ENCODE measurements at places on chromosomes 7 and 10.

- no peak for DNase-seq
Measured at GRCh38 chr7:18420748-18421147, 74.8 kb upstream of the HDAC9 start.

DNA sequence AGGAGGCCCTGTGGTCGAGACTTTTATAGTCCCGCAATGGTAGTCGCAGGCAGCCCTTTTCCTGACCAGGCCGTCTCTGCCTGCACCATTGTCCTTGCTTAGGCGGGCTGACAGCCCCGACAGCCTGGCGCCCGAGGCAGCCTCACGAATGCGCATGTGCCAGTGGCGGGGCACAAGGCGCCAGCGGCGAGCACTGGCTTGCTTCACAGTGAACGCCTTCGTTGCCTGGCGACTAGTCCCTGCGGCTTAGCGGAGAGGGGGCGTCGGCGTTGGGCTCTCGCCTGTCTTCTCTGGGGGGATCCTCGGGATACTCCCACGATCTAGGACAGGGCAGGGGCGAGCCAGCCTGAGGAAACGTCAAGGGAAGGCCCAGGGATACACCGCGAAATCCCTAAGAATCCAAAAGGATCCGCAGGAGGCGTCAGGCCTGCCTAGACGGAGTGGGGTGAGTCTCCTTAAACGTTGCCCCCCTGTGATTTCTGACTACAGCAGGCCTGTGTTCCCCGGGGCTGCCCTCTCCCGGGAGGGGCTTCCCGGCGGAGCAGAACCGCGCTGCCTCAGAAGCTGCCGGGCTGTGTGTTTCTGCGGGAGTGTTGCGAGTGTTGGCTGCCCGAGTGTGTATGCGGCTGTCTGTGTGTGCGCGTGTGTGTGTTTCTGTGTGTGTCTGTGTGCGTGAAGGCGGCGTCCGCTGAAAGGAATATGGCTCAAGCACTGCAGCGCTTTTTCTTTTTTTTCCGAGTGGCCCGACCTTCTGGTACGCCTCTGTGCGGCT lies 20.5 kb upstream of the ZNF273 start:
- DNase-seq: no peak

DNA sequence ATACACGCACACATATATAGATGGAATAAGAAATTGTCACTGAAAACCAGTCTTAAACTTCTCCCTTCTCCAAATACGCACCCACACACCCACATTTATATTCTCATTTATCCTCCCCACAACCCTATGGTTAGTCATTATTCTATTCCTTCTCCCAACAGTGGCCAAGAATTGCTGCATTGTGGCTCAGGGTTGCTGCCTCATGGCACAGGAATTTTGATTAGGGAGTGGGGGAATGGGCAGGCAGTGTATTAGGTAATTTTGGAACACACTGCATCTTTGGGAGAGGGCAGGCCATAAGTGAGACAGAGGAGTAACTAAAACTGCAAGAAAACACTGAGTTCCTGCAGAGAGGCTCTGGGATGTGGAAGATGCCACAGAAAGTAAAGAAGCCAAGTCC lies 35.7 kb downstream of the NAPEPLD start:
- DNase-seq: no peak

GRCh38 chr10:49270565-49270964 lies 28.4 kb upstream of the C10orf71 start:
- DNase-seq: no peak

GRCh38 chr10:30454744-30455510 lies 20.9 kb downstream of the MAP3K8 start:
- peak; percentile 41 for DNase-seq

- DNase-seq: no peak
Measured at GRCh38 chr7:111324228-111324627, 233.3 kb downstream of the LRRN3 start.

DNA sequence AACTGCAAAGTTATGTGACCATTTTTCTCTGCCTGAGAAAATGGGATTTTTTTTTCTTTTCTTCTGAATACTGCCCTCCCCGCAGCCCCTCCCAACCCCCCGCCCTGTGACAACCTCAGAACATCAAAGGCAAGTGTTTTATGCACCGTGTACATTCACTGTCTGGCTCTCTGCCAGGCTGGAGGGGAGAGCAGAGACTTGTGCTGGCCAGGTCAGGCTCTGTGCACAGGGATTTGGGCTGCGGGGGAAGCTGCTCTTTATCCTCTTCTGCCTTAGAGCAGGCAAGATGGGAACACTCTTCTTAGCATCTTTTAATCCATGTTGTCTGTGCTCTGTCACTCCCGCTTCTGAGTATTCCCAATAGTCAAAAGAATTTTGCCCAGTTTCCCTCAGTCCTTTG lies 195.1 kb downstream of the CCSER2 start:
- no peak for DNase-seq

Data from glomerular endothelial cell (primary cell).